Cardiac muscle cell (in vitro differentiated cells and primary cell): ENCODE measurements at places on chromosomes 7 and 10. TPM values are rescaled to one million over a fixed set of nuclear protein-coding genes. Genes with fewer than 3 reads are reported as not detected.

DNA sequence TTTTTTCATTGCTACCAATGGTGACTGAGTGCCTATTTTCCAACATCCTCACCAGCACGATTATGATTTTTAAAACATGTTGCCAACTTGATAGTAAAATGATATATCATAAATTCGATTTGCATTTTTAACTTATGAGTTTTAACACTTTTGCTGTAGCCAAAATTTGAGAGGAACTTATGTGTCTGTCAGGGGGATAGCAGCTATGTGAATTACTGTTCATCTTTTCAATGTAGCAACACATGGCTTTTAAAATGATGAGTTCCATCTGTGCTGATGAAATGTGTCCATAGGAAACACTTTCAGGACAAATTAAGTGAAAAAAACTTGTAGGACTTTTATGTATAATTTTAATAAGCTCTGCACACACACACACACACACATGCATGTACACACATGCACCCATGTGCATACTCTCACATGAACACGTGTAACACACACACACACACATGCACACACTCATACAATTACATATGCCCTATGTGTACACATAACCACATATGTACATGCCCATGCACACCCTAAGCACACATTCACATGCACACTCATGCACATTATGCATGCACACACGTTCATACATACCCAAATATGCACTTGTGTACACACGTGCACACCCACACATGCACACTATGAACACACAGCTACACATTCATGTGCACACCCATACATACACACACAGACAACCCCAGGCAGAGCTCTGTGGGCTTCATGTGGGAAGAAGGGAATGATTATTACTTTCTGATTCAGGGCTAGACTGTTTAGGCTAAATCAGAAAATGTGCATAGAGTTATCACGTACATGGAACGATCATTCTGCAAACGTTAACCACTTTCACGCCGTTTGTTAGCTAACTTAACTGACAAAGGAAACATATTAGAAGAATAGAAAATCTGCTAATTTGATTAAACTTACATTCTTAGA is 68.9 kb downstream of the C10orf143 start:
- no peak for DNase-seq

DNA sequence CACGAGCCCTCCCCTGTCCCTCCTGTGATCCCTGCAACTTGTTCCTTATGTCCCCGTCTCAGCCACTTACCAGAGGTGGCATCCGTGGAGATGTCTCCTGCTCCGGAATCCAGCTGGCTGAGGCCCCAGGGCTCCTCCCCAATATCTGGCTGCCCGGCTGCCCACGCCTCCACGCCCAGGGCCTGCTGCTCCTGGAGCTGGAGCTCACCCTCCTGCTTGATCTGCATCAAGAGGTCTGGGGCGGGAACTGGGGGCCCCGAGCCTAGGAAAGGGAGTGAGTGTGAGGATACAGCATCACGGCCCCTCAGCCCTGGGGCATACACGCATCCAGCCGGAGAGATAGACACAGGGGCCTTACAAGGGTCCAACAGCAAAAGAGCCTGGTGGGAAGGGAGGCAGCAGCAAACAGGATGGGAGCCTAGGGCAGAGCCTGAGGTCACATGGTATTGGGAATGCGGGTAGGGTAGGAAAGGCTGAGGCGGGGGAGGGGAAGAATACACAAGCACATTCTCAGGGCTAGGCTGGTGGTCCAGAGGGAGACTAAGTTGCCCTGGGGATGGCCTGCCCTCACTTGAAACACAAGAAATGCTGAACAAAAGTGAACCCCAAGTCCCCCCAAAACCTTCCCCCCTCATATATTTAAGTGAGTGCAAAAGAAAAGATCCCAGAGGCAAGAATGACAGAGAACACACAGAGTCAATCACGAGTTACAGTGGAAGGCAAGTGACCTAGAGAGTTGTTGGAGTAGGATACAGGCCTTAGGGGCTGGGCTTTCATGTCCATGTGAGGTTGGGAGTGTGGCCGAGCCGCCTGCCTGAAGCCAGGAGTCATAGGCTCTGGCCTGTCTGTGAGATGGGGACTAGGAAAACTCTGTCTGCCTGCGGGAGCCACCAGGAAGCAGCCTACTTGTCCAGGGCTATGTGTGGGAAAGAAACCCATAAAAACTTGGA is 16.9 kb upstream of the ZNF777 start:
- no peak for DNase-seq

GRCh38 chr7:127809261-127809702 is 157.3 kb downstream of the SND1 start:
- peak; percentile 35 for DNase-seq

DNA sequence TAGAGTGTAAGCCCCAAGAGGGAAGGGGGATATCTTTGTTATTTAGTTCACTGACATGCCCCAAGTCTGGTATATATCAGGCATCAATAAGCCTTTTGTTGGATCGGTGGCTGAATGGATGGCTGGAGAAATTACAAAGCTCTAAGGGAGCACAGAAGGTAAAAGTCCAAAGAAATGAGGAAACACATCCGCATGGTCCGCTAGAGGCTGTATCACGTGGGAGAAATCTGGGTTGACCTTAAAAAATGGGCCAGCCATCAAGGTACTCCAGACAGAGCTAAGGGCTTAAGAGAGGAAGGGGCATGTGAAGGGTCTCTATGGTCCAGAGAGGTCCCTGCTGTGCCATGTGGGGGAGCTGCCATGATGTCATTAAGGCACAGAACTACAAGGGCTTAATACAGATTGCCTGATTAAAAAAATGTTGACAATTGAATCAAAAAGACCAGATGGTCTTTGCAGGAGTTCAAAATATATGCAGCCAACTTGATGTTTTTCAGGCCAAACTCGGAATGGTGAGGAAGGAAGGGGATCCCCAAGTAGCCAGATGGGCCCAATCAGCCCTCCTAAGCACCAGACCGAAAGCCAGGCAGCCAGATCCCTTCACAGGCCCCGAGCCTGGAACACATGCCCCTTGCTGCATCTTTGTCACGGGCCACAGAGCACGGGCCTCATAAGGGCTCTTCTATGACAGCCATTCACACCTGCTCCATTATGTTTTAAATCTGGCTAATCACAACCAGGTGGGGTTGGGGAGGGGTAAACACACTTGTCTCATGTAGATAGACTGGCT is 31.9 kb downstream of the SCRN1 start:
- no peak for DNase-seq

- DNase-seq, result peak; percentile 96
Measured at GRCh38 chr7:135977007-135977741, at the start of gene MTPN. MTPN (minus strand) TSS chr7:135977359; CDS start chr7:135977100, 259 bp downstream.

The OPALIN gene
- polyA plus RNA-seq, result not detected in 2 replicates

The OLAH gene
- polyA plus RNA-seq, result not detected in 2 replicates

GRCh38 chr10:76310588-76311080 is 879.2 kb downstream of the LRMDA start:
- no peak for DNase-seq
